Dermis microvascular lymphatic vessel endothelial cell (primary cell): ENCODE measurements at places on chromosomes 11 and 22.

DNA sequence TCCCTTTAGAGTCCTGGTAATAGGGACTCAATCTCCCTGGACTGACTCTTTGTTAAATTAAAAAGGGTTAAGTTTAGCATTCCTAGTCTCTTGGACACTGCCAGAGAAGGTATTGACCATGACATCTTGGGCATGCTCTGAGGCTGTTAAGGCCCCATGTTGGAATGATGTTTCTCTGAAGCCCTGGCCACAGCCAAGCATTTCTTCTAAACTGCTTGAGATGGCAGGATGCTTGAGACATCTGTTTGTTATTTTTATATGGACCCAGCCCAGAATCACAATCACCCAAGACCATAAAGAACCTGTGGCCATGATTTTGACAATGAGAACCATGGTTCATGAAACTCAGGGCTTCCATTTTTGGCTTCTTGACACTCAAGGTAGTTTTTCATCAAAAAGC is 5.5 kb upstream of the ANKK1 start:
- no peak for DNase-seq

GRCh38 chr22:34972191-34972897 is 93.6 kb upstream of the ISX start:
- DNase-seq: no peak

DNA sequence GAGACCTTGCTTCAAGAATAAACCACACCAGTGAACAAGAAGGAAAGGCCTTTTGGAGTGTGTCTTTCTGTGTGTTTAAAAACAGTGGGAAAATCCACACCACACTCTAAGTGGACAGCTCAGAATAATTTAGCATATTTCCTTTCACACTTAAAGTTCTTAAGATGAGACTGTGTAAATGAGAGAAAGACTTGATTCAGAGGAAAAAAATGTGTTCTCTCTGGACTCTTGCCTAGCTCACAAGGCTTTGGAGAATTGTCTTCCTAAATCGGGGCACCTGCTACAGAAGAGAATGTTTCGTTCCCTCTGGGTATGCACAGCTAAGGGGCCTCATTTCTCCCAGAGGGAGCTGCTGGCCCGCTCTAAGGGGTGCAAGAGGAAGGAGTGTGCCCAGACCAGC is 28.4 kb upstream of the CRTAM start:
- no peak for DNase-seq

- no peak for DNase-seq
Observed at GRCh38 chr11:126841999-126842398, 158.6 kb downstream of the KIRREL3 start.

- no peak for DNase-seq
Observed at GRCh38 chr11:132451942-132452601, 1080.2 kb downstream of the OPCML start.

DNA sequence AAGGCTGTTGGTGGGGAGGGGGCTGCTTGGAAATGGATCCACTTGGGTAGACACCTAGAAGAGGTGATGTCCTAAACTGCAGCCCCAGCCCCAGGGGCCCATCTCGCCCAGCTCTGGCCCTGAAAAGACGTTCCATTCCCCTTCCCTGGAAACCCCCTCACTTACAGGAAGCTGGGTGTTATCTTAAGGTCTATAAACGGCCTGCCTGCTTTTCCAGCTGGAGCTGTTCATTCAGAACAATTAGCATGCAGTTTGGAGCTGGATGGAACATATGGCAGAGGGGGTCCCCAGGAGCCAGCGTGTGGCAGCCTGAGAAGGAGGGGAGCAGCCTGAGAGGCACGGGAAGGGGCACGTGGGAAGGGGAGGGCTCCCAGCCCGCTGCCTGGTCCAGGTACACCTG is 139.6 kb downstream of the PKNOX2 start:
- DNase-seq: no peak

DNA sequence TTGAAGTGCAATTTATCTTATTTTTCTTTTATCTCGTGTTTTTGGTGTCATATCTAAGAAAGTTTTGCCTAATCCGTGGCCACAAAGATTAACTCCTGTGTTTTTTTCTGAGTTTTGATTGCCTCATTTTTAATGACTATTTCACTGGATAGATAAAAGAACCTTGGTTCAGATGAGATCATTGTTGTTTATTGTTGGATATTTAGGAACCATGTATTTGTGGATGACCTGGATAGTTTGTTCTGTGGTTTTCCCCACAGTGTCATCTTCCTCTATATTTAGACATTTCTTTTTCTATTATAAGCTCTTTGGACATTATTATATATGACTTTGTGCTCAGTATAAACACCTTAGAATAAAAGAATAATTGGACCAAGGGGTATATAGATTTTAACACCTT is 37.2 kb downstream of the PPP6R3 start:
- DNase-seq: no peak

- DNase-seq: peak; percentile 100
Observed at GRCh38 chr11:12864316-12865156, 144.6 kb upstream of the RASSF10 start.

GRCh38 chr11:1073261-1073724 is 1.4 kb upstream of the MUC2 start:
- DNase-seq: peak; percentile 79
